ENCODE measurements at places on chromosomes 7 and 10.

DNA sequence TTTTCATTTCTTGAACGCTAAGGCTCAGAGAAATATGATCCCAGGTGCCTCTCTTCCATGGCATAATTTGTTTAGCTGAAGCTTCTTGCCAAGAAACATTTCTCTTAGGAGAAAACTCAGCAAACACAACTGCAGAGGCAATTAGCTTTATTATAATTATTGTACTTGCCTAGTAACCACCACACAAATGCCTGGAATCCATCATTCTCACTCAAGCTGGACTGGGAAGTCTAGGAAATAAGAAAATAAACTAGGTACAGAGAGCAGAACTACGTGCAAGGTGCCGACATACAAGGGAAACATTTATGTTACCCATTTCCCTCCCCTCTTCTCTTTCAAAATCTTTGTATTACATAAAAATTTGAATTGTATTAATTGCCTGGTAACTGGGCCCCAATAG, 15.1 kb downstream of the SLC35B4 start:
- DNase-seq, result no peak

GRCh38 chr10:120609006-120609405, 152.0 kb downstream of the PLPP4 start:
- no peak for DNase-seq

GRCh38 chr7:20329389-20330238, 1.1 kb upstream of the ITGB8 start:
- DNase-seq, result peak; percentile 76

- no peak for DNase-seq
Measured at GRCh38 chr7:132428247-132428919, 147.9 kb downstream of the PLXNA4 start.

DNA sequence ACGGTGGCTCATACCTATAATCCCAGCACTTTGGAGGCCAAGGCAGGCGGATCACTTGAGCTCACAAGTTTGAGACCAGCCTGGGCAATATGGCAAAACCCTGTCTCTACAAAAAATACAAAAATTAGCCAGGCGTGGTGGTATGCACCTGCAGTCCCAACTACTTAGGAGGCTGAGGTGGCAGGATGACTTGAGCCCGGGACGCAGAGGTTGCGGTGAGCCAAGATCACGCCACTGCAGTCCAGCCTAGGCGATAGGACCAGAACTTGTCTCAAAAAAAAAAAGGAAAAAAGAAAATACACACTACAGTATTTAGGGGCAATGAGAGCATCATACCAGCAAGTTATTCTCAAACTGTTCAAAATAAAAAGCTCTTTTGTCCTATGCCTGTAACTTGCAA, 59.5 kb downstream of the ABI1 start:
- DNase-seq, result no peak

DNA sequence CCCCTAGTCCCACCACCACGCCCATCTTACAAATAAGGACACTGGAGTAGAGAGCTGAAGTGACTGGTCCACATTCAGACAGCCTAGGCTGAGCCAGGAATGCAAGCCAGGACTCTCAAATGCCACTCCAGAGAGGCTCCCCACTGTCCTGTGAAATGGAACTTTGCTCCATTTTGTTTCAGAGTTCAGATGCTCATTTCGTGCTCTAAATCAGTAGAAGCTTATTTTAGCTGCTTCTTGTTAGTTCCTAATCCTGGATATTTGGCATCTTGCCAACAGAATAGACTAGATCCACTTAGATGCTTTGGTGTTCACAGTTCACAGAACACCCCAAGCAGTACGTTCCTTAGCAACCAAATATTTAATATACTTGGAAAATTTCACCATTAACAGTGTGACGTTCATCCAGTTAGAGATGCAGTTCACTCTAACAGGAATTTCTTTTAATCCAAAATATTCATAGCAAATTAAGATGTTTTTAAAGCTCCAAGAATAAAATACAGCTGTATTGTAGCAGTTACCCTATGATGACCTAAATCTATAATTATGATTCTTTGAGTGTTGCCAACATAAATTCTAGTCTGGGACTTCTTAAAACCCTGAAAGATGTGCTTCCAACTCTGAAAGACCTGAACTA, 7.3 kb downstream of the MMP21 start:
- DNase-seq, result no peak

DNA sequence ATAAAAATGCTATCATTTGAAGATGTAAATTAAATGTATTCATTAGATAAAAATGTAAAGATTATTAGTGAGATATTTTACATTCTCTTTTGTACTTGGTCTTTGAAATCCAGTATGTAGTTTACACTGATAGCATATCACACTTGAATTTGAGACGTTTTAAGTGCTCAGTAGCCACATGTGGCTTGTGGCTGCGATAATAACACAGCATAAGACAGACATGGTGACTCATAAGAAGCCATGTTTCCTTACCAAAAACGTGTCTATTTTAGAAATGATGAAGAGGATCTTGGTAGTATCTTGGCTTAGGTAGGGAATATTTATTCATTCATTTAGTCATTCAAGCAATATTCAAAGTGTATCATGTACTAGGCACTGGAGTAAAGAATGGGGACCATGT, 149.3 kb downstream of the POU6F2 start:
- no peak for DNase-seq

- DNase-seq, result no peak
Measured at GRCh38 chr10:55330486-55330885, 529.5 kb upstream of the PCDH15 start.

DNA sequence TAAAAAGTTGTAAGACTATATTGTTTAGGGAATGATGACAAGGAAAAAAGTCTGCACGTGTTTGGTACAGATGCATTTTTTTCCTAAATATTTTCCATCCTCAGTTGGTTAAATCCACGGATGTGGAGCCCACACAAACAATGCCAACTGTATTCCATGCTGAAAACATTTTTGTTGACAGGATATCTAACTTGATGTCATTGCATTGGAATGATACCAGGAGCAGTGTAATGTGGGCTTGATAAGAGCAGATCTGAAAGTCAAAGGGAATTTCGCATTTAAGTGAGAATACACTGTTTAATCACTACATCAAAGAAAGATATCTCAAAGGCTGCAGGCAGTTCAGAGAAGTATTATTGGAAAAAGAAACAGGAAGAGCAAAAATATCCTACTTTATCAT, 49.5 kb upstream of the TMEM140 start:
- DNase-seq, result no peak

- DNase-seq, result no peak
Measured at GRCh38 chr7:28378574-28379149, 33.7 kb upstream of the CREB5 start.

- no peak for DNase-seq
Measured at GRCh38 chr10:101215397-101216206, 13.7 kb downstream of the LBX1 start.

GRCh38 chr7:100614308-100614861, 2.0 kb downstream of the MOSPD3 start:
- no peak for DNase-seq

DNA sequence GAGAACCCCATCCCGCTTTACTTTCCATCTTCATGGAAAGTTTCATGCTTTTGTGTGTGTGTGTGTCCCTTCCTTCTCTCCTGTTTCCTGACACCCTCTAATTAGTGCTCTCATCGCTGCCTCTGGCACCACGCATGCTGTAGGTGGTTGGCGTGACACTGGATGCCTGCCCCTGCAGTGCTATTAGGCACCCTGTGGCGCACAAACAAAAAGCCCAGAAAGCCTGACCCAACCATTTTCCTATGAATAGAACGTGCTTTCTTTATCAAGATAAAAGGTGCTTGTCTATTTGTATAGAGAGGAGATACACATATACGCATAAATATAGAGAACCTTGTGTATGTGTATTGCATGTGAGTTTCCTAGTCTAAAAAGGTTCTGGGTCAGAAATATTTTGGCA, 120.8 kb upstream of the CDCA7L start:
- DNase-seq, result no peak

GRCh38 chr7:82175319-82175718, 268.3 kb downstream of the CACNA2D1 start:
- DNase-seq, result no peak

DNA sequence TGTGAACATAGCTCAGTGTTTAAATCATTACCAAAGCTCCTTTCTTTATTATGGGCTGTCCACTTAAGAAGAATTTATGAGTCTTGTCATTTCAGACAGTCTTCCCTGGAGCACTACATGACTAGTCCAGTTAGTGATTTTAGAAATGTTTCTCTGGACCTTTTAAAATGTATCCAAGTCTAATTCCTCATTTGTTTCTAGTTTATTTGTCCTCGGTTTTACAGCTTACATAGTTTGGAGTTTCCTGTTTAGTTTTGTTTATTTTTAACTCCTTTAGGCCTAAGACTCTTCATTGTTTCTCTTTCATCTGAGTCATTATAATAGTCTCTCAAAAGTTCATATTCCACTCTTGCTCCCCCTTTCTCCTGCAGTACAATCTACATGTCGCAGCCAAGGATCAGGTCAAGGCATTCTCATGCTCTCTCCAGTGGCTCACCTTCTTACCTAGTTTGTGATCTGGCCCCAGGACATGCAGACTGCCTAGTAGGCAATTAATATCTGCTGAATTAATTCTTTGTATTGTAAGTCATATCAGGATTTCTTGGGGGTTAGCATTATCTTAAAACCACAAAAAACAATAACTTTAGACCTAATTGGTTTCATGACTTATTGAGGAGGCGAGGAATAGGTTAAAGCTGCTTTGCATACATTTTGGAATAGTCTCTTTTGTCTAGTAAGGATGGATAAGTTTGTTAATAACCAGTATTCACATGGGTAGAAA, 93.8 kb downstream of the MAPK8 start:
- DNase-seq, result no peak

- DNase-seq, result no peak
Measured at GRCh38 chr7:149297034-149297755, 35.2 kb downstream of the ZNF783 start.

- no peak for DNase-seq
Measured at GRCh38 chr7:64839910-64840309, 45.7 kb downstream of the ZNF138 start.

DNA sequence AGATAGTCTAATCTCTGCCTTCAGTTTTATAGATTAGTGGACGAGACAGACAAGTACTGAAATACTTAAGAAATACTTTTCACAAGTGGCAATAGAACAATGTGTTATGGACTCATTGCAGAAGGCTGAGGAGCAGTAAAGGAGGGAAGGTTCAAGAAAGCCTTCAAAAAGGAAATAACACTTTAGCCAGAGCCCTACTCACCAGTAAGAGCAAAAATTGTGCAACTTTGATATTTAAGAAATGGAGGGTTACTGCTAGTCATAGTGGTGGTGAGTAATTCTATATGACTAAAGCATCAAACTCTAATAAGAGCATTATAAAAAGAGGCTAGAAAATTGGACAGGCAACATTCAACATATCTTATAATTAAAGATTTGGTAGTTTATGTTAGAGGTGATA, 28.8 kb downstream of the PTPN12 start:
- no peak for DNase-seq

- DNase-seq, result no peak
Measured at GRCh38 chr7:81187753-81188152, 268.9 kb upstream of the SEMA3C start.

DNA sequence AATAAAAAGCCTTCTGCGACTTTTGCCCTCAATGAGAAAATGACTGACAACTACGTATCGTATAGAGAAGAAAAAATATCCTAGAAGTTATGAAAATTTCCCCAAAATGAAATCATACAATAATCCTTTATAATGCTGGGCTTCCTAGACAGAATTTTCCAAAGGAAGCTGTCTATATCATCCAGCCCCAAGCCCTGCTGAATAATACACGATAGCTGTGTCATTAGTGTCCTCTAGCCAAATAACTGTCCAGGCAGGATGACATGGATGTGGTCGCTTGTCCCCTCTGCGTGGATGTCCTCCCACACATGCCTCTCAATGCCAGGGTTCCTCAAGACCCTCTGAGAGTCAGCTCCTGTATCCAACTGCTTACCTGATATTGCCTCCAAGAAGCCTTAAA, 61.7 kb upstream of the ECHDC3 start:
- no peak for DNase-seq

- no peak for DNase-seq
Measured at GRCh38 chr7:85289279-85289678, 102.4 kb upstream of the SEMA3D start.

GRCh38 chr7:23105644-23106056, at the start of gene KLHL7:
Gene KLHL7 (plus strand): TSS chr7:23105785. CDS start chr7:23106027, 242 bp downstream.
- peak; percentile 97 for DNase-seq

- DNase-seq, result no peak
Measured at GRCh38 chr7:120170834-120171233, 102.1 kb upstream of the KCND2 start.

GRCh38 chr7:2880874-2881533, 36.9 kb upstream of the GNA12 start:
- DNase-seq, result no peak

- no peak for DNase-seq
Measured at GRCh38 chr7:110454713-110455112, 636.2 kb upstream of the LRRN3 start.

- no peak for DNase-seq
Measured at GRCh38 chr10:3783682-3784432, 1.2 kb downstream of the KLF6 start.

- DNase-seq, result no peak
Measured at GRCh38 chr7:109834851-109835250, 1256.1 kb upstream of the LRRN3 start.

DNA sequence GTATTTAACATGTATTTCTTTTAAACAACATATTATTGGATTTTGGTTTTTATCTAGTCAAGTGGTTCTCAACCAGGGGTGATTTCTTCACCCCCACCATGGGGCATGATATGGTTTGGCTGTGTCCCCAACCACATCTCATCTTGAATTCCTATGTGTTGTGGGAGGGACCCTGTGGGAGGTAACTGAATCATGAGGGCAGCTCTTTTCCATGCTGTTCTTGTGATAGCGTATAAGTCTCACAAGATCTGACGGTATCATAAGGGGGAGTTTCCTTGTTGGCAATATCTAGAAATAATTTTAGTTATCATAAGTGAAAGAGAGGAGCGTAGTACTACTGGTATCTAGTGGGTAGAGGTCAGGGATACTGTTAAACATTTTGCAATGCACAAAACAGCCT, 37.6 kb downstream of the TMEM168 start:
- no peak for DNase-seq

GRCh38 chr10:48655411-48656240, 29.0 kb upstream of the WDFY4 start:
- peak; percentile 67 for DNase-seq

DNA sequence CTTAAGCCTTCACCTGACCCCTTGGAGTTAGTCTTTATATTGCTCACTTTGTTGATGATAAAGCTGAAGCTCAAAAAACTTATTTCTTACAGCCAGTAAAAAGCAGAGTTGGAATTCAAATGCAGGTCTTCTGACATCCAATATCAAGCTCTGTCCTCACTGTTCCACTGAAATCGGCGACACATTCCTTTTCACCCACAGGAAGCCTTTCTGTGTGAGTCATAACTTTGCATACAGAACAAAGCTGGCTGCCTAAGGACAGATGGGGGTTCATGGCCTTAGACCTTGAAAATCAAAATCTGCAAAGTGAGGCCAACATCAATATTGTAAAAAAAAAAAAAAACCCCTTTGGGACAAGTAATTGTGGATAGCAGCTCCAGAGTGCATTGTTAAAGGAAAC, 21.8 kb upstream of the AKR1B1 start:
- DNase-seq, result peak; percentile 67

- DNase-seq, result no peak
Measured at GRCh38 chr10:101038484-101038883, 7.5 kb downstream of the SFXN3 start.

GRCh38 chr10:26555719-26556368, 117.7 kb downstream of the APBB1IP start:
- DNase-seq, result no peak

Data from urothelium cell line (cell line).